ENCODE measurements at places on chromosomes 1 and 21.

DNA sequence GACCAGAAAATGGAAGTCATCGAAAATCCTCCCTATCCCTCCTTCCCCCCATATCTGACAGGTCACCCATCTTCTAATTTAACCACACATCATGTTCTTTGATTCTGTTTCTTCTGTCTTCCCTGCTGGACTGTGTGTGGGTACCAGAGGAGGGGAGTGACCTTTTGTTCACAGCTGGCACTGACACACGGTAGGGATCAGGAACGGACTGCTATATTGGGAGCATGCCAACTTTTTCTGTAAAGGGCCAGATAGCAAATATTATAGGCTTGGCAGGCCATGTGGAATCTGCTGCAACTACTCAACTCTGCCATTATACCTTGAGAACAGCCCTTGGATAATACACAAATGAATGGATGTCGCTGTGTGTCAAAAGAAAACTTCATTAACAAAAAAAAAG lies 7.5 kb upstream of the TOMM20 start:
- DNase-seq = no peak

DNA sequence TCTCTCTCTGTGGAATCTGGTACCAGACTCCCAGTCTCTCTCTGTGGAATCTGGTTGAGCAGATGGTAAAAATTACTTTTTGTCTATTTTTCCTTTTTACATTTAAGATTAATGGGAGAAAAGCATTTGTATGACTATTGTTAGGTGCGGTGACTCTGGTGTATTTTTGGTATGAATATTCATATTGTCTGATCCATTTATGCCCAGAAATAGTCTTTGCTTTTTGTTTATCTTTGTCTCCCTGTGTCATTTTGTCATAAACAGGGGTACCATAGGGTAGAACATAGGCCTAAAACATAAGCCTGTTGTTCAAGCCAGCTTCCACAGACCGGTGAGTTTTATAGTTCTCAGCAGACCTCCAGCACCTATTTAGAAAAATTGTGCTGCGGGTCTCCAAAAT lies 78.7 kb downstream of the ETS2 start:
- no peak for DNase-seq

- DNase-seq = no peak
These were observed 326.5 kb downstream of the PDE4B start for GRCh38 chr1:66119148-66119547.

GRCh38 chr1:194705123-194705854 lies 1518.9 kb upstream of the B3GALT2 start:
- no peak for DNase-seq

- DNase-seq = peak; percentile 83
These were observed 262.6 kb upstream of the SGIP1 start for GRCh38 chr1:66271216-66271903.

GRCh38 chr1:204106825-204107224 lies 33.9 kb downstream of the SOX13 start:
- no peak for DNase-seq

DNA sequence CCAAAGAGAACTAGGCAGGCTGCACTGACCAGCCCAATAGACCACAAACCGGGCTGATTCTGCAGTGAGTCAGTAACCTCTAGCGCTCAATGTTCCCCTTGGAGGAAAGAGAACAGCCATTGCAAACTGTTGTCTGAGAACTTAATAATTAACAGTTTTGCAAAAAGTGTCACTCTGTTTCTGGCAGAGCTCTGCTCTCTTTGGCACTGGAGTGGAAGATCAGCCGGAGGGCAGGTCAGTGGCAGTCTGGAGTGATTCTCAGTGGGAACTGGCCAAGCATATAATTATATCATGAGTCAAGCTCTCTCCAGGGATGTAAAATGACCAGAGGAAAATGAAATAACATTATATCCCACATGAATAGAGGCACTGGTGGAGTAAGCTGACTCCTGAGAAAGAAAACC lies 238.3 kb downstream of the HLX start:
- DNase-seq = peak; percentile 77

DNA sequence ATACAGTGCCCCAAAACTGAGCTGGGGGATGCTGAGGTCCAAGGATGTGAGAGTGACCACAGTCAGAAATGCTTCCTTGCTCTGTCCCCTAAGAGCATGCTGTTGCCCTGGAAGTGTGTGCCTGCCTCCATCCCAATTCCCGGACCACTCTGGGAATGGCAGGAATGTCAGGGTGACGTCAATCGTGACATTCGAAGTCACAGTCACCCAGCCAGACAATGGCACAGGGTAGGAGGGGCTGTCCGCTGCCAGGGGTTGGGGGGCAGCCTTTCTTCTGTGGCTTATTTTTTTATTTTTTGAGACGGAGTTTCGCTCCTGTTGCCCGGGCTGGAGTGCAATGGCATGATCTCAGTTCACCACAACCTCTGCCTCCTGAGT lies 22.3 kb downstream of the MEF2D start:
- no peak for DNase-seq

DNA sequence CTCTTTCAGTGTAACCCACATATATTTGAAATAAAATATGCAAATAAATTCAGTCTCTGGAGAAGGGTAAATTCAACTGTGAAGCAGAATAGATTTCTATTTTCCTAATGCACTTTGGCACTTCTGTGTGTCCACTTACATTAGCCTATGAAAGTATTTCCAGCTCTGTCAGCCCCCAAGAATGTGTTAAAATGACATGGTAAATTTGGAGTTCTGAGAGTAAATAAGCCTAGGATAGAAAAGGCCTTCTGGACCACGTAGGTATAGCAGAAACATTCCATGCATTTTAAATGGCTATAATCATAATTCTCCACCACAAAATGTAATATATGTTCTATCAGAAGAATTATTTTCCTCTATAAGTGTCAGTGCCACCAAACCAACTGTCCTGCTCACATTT lies 276.2 kb downstream of the NEGR1 start:
- no peak for DNase-seq

All from mucosa of gallbladder (tissue), 1 donor.